Bladder microvascular endothelial cell (primary cell): ENCODE measurements at places on chromosomes 2 and 18. TPM values are rescaled to one million over a fixed set of nuclear protein-coding genes. Genes with fewer than 3 reads are reported as not detected.

SMYD5 gene
- total RNA-seq, result 11.0 and 17.9 TPM in 2 replicates

GNLY gene
- total RNA-seq, result not detected in 2 replicates

CCDC68 gene
- total RNA-seq, result 0.49 and 0.63 TPM in 2 replicates

ANKRD30BL gene
- under 0.01 TPM in 1 of 2 replicates, not detected in the other for total RNA-seq

PUM2 gene
- 27.5 and 81.9 TPM in 2 replicates for total RNA-seq
